ENCODE measurements at places on chromosomes 2 and 18.

- DNase-seq: peak; percentile 57
These were observed 16.0 kb downstream of the EVX2 start for GRCh38 chr2:176067589-176068418.

DNA sequence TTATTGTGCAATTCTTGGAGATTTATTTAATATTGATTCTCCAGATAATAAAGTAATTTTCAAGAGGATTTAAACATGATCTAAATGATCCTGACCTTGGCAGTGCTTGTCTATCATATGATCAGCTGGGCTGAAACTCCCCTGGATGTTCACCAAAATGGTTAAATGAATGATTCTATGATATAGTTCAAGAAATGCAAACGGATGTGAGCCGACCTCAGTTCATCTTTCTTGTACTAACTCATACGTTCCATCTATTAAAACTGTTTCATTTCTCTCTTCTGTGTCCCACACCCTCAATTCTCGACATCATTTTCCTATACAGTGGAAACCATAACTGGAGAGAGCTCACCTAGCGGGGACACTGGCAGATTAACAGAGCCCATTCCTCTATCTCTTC lies 281.7 kb upstream of the CCDC68 start:
- DNase-seq: no peak

GRCh38 chr18:24014062-24014985 lies at the start of gene TTC39C:
TTC39C (plus strand) TSS chr18:24014754; CDS start chr18:24014872, 118 bp downstream.
- peak; percentile 80 for DNase-seq

DNA sequence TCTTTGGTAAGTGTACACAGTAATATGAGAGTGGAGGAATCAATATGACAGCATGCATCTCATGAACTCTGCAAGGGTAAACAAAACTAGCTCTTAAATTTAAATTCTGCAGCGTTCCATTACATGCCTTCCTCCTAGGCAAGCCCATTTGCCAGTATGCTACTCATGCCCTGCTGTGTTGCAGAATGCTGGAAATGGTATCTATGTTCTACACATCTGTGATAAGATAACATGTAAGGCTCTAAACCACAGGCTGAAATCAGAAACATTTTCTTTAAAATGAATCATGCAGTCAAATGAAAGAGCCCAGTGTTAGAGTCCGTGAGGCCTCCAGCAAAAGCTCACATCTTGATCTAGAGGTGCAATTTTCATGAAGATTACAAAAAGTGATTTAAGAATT lies 112.8 kb upstream of the FN1 start:
- no peak for DNase-seq

DNA sequence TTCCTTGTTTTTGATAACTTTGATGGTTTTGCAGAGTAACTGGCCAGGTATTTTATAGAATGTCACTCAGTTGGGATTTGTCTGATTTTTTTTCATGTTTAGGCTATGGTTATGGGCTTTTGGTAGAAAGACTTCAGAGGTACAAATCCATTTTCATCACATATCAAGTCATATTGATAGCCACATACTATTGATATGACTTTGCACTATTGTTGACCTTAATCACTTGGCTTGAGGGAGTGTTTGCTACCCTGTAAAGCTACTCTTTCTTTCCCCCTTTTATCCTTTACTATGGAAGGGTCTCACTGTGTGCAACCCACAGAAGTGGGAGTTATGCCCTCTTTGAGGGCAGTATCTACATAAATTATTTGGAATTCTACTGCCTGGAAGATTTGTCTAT lies 109.8 kb downstream of the BABAM2 start:
- no peak for DNase-seq

GRCh38 chr2:47271054-47272000 lies 116.2 kb upstream of the STPG4 start:
- DNase-seq: no peak

DNA sequence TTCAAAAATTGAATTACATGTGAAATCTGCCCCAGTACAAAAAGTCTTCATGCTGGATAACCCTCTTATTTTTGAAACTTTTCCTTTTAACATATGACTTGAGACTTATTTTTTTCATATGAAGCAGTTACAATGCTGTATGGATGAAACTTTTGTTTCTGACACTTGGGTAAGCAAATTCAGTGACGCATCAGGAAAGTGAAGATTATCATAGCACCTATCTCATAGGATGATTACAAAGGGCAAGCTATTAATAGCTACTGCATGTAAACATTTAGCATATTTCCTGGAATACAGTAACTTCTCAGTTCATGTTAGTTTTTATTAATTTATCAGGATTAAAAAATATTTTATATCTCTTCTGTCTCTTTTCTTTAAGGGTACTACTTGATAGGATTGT lies 1109.2 kb downstream of the LRP1B start:
- no peak for DNase-seq

DNA sequence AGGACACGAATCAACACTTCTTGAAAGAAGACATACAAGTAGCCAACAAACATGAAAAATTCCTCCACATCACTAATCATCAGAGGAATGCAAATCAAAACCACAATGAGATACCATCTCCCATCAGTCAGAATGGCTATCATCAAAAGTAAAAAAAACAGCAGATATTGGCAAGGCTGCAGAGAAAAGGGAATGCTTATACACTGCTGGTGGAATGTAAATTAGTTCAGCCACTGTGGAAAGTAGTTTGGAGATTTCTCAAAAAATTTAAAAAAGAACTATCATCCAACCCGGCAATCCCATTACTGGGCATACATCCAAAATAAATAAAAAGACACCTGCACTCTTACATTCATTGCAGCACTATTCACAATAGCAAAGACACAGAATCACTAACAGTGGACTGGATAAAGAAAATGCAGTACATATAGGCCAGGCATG lies 78.7 kb downstream of the GRB14 start:
- DNase-seq: no peak

- no peak for DNase-seq
These were observed 25.6 kb upstream of the ZNF407 start for GRCh38 chr18:74571895-74572680.

DNA sequence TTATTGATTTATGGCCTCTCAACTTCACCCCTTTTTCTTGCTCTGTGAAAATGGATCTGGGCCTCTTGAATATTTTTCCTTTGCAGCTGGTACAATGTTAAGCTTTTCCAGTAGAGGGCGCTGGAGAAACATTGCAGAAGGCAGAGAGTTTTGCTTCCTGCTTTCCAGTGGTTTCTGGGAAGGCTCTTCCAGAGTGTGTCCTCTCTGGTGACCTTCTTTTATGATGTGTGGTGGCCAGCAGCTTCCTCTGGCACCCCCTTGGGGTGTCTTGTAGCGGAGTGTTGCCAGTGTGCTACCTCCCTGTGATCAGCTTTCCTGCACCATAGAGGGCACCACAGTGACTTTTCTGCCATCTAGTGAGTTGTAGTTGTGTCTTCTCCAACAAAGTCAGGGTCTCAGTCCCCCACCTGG lies 25.4 kb upstream of the MGAT5 start:
- DNase-seq: no peak

DNA sequence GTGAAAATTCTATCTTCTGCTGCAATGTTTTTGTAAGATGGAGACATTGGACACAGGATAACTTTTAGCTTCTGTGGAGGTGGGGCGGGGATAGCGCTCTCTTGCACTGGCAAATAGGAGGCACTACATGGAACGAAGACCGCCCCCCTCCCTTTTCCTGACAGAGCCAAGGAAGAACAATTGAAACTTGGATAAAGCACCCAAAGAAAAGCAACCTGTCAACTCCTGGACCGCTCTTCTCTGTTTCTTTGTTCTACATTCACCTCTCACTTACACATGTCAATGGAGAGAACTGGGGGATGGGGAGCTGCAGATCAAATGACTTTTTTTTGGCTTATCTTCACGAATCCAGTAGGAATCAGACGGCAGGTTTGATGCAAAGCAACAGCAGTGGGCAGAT lies 126.3 kb upstream of the CHAC2 start:
- DNase-seq: no peak

DNA sequence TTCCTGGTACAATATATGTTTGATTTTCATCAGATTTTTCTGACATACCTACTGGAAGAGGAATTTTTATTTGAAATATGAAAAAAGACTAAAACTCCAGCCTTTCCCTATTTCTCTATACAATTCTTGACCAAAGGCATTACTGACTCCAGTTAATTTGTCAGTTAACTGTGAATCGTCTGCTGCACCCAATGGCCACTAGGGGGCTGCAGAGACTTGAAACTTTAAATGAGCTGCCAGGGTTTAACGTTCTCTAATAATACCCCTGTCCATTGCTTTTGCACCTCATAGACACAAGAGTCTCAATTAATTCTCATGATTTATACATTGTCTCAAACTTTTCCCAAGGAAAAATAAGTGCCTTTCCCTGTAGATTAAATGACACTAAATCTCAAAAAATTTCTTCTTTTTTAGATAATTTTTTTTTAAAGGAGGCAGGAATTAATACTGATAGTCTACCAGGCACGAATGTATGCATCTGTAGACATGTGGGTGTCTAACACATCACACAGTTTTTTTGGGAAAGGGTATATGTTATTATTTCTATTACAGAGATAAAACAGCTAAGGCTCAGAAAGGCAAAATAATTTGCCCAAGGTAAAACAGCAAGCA lies 1.8 kb upstream of the ALK start:
- peak; percentile 65 for DNase-seq

- DNase-seq: no peak
These were observed 29.3 kb upstream of the DCC start for GRCh38 chr18:52310651-52311050.

DNA sequence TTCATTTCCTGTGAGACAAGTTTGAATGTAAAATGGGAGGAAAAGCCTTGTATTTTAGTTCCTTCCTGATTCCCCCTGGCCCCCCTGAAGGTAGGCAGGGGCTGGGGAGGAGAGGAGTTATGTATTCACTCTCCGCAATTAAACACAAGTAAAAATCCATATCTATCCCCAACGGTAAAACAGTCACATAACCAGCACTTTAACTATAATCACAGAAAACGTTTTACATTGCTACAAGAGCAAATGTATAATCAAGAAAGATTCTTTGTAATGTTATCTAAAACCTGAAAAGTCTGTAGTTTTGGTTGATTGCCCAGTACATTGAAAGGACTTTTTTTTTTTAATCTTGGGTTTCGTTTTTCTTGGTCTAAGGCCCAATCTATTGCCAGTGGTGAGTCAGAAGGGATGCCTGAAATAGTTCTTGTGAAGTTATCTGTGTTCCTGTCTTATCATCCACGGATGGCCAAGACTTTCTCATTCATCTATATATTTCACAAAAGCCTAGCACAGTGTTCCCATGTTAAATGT lies 34.5 kb upstream of the CCNYL1 start:
- no peak for DNase-seq

DNA sequence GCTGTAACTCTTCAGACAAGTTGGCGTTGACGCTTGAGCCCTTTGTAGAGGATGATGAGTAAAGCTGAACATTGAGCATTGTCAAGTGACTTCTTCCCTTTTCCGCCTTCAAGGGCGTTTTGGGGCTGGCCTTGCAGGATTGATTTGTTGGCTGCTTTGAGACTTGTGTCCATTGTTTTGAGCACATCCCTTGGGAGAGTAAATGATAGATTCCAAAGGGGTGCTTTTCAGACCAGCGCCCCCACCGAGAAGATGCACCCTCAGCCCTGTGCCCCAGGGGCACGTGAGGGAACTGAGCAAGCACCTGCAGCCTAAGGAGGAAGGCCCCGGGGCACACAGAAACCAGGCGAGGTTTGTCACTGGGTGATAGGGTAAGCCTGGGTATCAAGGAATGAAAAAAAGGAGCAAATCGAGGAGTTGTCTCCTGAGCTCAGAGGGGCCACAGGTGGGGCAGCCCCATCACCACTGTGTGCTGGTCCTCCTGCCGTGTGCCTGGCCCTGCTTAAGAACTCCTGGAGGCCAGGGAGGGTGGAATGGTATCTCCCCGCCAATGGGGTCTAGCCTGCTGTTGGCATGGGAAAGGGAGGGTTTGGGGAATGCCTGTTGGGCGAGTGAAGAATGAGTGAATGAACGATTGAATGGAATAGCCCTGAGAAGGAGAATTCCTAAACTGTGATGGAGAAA lies 64.0 kb downstream of the RAB31 start:
- DNase-seq: no peak

- DNase-seq: no peak
These were observed at the start of gene SIGLEC15 for GRCh38 chr18:45825258-45826044. SIGLEC15 (plus strand) TSS chr18:45825675; CDS start chr18:45825729, 54 bp downstream.

DNA sequence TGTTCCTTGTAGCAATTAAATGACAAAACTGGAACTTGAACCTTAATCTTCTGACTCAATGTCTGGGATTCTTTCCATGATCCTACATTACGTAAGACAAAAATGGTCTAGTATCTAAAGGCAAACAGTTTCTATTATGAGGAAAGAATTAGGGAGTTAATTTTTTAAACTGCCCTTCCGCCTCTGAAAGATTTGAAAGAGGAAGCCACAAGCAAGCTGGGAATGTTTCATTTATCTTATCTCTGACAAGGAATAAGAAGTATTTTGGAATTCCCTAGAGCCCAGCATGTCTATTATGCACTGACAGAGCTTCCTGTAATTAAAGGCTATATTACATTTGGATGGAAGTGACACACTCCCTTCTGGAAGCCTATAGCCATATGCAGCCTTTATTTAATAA lies 558.8 kb upstream of the CDH2 start:
- DNase-seq: no peak

DNA sequence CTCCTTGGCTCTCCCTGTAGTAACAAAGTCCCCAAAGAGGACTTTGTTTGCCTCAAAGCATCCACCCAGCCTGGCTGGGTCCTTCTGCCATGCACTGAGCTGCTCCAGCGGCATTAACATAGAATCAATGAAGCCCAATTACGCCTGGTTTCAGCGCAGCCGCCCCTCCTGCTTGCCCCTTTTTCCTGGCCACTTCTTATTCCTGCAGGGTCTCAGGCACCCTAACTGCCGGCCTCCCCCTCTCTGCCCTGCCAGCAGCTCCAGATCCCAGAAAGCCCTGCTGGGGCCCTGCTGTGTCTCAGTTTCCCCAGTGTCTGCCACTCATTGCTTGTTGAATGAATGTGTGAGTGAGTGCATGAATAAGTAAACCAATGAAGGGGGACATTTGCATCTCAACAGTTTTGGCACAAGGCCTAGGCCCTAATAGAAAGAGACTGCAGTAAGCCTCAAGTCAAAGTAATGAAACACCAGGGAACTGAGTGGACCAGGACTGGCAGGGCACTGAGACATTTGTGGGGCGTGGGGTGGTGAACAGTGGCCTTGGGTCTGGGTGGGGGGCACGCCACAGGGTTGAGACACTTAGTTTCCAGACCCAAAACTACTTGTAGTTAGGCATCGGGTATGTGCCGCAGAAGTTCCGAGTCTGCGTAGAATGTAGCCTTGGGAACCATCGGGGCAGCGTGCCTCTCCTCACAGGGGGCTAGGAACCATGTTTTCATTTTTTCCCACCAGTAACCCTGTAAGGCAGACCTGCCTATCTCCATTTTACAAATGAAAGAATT lies 60.6 kb downstream of the SMAD7 start:
- no peak for DNase-seq
